ENCODE measurements at places on chromosomes 5 and 9.

GRCh38 chr5:91645347-91645746 is 262.2 kb upstream of the ARRDC3 start:
- DNase-seq: no peak

DNA sequence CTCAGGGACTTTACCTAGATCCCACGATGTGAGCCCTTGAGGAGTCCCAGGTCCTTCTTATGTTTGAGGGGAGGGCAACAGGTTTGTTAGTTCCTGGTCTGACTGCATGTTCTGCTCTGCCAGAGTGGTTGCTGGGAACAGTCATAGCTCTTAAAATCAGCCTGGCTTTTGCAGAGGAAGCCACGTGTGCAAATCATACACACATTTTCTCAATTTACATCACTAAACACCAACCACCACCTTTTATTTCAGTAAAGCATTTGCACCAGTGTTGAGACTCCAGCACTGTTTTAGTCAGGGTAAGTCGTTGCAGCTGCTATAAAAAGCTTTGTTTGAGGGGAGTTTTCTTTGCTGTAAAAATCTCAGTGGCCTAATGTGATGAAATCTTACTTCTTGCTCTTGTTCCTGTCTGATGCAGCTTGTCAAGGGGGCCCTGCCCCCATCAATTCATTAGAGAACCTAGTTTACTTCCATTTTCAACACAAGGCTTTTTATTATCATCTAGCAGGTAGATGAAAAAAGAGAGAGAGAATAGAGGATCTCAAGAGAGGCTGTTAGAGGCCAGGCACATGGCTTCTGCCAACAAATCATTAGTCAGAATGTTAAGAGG is 70.3 kb upstream of the VCAN start:
- DNase-seq: no peak

DNA sequence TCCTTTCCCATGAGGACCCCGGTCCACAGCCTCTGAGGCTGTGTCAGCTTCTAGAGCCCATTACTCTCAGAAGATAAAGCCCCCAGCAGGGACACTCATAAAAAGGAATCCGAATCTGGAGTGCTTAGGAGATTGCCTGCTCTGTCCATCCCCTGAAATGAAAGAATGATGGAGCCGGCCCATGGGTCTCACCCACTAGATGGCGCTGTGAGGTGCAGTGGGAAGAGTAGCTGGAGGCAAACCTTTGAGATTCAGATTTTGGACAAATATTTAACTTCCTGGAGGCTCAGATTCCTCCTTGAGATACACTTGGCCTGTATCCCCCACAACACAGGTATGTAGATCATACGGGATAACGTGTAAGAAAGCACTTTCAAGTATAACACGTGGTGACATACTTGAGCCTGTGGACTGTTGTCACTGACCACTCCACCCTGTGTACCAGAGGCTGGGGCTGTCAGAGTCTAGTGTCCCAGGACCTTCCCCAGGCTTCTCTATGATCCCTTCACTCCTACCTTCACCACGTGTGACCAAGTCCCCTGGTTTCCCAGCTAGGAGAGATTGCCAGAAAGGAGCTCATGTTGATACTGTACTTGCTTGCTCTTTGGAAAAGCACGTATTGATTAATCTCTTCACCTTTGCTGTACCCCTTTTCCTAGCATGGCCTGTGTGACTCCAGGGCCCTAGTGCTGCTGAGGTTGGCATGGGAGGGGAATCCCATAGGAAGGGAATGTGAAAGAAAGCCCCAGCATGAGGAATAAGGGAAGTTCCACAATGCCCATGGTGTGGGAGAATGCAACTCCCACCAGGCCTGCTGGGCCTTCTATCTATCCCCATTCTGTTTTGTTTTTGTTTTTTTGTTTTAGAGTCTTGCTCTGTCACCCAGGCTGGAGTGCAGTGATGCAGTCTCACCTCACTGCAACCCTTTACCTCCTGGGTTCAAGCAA is 32.1 kb downstream of the TRMO start:
- peak; percentile 70 for DNase-seq

- no peak for DNase-seq
Measured at GRCh38 chr5:52419357-52419756, 368.4 kb upstream of the ITGA1 start.

GRCh38 chr9:127142931-127143464 is 20.6 kb upstream of the ANGPTL2 start:
- DNase-seq: no peak

- no peak for DNase-seq
Measured at GRCh38 chr5:96067894-96068614, 106.4 kb upstream of the ELL2 start.

GRCh38 chr5:133286483-133286882 is 234.7 kb downstream of the HSPA4 start:
- no peak for DNase-seq

DNA sequence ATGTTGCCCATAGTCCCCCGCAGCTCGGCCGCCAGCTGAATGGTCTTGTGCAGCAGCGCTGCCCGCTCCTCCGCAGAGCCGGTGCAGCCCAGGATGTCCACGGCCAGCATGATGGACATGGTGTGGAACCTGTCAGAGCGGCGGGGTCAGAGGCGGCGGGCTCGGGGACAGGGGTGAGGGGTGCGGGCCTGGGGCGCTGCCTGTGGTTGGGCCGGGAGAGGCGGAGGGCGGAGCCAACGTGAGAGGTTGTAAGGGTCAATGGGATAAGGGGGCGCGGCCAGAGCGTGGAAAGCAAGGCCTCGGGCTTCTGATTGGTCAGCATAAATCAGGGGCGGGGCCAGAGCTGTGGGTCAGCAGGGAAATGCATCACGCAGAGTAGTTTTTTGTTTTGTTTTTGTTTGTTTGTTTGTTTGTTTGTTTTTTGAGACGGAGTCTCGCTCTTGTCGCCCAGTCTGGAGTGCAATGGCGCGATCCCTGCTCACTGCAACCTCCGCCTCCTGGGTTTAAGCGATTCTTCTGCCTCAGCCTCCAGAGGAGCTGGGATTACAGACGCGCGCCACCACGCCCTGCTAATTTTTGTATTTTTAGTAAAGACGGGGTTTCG is 6.8 kb upstream of the TOR2A start:
- no peak for DNase-seq

GRCh38 chr5:39432696-39433530 is 8.1 kb upstream of the DAB2 start:
- DNase-seq: no peak

GRCh38 chr5:10306114-10306513 is 1.6 kb downstream of the CMBL start:
- DNase-seq: no peak

DNA sequence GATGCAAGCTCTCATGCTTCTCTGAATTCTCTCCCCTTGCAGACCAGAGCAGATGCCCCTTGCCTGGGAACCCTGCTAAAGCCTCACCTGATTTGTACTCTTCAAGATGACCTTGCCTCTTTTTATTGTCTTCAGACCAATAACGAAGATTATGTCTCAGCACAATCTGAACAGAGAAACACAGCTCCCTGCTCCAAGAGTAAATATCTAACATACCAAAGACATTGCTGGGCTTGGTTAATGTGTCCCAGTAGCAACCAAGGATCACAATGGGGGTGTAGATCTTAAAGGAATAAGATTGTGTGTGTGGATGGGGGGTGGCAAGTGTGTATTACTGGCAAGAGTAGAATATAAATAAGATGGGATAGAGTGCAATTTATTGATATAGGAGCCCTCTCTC is 67.6 kb upstream of the LHFPL2 start:
- no peak for DNase-seq

Measured in activated CD8-positive, alpha-beta memory T cell treated with anti-CD3 and anti-CD28 coated beads, Interleukin-2, amount 50 U/mL, for 4 hours (primary cell).